ENCODE measurements at places on chromosomes 2 and 18.

DNA sequence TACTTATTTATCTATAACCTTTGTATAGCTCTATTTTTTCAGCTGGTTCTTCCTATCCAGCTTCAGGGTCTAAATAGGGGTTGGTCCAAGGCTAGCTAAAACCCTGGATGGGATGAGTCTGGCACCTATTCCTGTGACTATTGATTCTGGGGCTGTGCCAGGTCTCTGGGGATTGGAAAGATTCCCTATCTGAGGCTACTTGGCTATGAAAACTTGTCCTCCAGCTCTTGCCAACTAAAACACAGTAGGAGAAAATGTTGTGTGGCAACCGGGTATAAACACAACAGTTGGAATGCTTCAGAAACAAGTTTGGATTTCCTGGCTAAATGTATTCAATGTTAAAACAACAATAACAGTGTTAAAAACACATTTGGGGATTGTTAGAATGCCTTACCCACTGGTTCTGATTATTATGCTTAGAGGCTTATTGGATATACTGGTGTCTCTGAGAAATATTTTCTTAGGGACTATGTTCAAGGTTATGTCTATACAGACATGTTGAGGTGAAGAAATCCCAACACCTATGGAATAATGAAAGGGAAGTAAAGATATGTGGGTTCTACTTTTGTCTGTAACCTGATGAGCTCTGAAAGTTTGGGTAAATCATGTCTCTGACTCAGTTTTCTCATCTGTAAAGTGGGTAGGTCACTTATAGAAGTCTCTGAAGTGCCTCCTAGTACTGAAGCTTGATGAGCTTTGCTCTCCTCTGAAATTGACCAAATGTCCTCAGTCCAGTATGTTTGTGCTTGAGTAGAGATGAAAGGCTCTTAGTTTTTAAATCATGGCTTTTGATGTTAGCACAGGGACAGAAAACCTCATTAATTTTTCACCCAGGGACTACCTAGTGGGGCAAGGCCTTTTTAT is 460.7 kb downstream of the MTX2 start:
- DNase-seq: peak; percentile 20

GRCh38 chr2:151819920-151820319 is 8.3 kb downstream of the ARL5A start:
- no peak for DNase-seq

DNA sequence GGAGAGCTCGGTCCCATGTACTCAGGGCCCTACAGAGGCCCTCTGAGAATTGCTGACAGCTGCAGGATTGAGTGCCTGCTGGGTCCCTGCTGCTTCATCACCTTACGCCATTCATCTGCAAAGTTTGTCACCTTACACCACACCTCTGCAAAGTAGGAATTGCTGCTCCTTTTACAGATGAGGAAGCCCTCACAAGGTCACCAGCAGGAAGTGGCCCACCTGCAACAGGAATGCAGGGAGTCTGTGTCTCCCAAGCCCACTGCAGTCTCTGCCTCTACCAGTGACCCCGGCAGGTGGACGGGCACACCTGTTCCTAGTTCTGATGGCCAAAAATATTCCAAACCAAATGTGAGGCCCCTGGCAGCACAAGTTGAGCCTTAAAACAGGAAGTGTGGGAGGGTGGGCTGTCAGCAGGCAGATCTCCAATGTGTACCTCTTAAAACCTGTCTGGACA is 441.4 kb downstream of the NBAS start:
- DNase-seq: no peak

DNA sequence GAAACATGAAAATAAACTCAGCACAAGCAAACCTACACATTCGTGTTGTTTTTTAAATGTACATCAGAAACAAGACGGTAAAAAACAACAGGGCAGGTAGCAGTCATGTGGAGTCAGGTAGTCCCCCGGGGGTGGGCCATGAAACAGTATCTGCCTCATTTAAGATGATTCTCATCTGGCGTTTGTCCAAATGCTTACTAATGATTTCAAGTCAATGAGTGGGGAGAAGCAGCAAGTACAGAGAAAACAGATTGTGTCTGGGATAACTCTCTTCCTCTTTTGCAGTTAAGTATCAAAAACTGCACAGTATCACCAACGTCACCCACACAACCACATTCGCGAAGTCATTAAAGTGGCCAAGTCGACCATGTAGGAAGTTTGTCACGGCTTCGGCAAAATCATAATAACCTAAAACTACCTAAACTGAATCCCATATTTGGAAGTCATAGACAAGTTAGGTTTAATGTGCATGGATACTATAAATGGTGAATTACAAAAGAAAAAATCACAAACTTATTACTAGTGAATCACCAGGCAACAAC is 1.3 kb downstream of the LAPTM4A start:
- no peak for DNase-seq

- no peak for DNase-seq
Observed at GRCh38 chr2:159174759-159175158, 111.7 kb downstream of the WDSUB1 start.

- no peak for DNase-seq
Observed at GRCh38 chr18:25832001-25832604, 258.3 kb downstream of the SS18 start.

All from glomerular endothelial cell (primary cell).